ENCODE measurements at places on chromosomes 12 and 14.

DNA sequence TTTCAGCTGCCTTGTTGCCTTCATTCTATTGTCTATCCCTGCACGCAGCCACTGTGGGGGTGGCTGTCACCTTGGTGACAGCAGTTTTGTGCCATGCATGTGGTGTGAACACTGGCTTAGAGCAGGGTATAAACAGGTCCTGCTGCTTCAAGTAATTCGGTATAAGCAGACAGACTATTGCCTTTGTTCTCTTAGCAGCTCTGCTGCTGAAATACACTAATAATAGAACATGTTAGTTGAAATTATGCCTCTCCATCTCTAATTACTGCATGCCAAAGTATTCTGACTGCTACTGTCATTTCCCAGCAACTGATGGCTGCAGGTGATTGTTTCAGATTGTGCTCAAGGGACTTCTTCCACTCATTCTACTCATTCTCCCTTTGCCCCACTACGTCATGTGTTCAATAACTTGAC lies 34.6 kb downstream of the PTPRO start:
- no peak for DNase-seq

- DNase-seq = no peak
These were observed 13.8 kb upstream of the YY1 start for GRCh38 chr14:100225169-100225568.

GRCh38 chr12:31705621-31706020 lies 23.2 kb downstream of the AMN1 start:
- no peak for DNase-seq

- no peak for DNase-seq
These were observed 52.0 kb downstream of the KCNMB4 start for GRCh38 chr12:70418101-70418500.

DNA sequence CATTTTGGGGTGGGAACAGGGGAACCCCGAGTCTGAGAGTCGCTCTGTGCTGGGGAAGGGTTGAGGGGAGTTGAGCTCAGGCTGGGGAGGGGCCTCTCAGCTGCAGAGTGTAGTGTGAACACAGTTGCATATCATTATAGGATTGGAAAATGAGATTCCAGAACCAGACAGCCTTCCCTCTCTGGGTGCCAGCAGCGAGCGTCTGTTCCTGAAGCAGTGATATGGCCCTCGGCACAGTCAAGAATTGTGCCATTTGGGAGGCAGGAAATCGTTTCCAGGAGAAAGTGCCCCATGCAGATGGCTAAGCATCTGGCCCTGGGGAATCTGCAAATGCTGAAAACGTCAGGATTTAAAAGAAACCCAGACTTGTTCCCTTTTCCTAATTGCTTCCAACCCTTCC lies 70.4 kb upstream of the SFSWAP start:
- DNase-seq = peak; percentile 1

DNA sequence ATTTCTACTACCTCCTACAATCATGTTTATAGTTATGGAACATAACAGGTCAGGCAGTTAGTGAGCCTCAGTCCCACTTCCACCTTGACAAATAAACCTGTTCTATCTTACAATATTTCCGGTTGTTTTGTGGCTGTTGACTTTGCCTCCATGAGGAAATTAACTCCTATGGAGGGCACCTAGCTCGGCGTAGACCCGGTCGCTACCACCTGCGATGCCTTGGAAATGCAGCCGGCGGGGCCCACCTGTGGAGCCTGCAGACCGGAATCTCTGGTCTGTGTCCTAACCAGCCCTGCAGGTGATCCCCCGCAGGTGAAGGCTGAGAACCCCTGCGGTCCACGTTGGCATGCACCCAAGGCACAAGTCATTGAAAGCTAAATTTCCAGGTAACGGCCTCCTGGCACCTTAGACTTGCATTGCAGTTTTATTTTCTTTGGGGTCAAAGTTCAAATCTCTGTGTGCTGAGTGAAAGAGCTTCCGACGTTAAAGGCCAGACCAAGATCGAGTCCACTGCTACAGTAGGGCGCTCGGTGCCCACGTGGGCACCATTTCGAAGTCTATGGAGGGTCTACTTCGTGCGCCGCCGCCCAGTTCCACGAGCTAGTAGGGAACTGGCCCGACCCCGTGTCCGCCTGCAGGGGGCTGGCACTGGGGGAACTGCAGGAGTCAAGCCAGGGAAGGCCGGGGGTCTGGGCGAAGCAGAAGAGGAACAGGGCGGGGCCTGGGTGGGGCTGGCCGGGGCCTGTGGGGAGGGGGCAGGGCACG lies 782 bp upstream of the PIWIL1 start:
- no peak for DNase-seq

- no peak for DNase-seq
These were observed 7.9 kb downstream of the NRIP2 start for GRCh38 chr12:2826721-2827515.

DNA sequence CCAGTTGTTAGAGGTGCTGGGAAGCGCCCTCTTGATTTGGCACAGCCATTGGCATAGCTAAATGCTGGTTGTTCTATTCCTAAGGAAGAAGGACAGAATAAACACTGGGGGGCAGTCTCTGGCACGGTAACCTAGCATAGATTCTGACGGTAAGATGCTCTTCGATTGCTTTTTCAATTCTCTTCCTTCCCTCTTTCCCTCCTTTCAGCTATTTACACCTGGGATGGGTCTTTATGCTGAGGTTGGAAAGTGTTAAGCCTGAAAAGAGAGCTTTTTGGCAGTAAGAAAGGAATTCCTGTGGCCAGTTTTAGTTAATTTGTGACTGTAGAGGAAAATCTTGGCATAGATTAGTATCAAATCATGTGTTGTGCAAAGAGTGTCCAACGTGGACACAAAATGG lies 162.8 kb downstream of the SNAPC1 start:
- peak; percentile 50 for DNase-seq

Measured in urothelium cell line (cell line).